Panc1 (cell line): ENCODE measurements at places on chromosomes 11 and 22.

DNA sequence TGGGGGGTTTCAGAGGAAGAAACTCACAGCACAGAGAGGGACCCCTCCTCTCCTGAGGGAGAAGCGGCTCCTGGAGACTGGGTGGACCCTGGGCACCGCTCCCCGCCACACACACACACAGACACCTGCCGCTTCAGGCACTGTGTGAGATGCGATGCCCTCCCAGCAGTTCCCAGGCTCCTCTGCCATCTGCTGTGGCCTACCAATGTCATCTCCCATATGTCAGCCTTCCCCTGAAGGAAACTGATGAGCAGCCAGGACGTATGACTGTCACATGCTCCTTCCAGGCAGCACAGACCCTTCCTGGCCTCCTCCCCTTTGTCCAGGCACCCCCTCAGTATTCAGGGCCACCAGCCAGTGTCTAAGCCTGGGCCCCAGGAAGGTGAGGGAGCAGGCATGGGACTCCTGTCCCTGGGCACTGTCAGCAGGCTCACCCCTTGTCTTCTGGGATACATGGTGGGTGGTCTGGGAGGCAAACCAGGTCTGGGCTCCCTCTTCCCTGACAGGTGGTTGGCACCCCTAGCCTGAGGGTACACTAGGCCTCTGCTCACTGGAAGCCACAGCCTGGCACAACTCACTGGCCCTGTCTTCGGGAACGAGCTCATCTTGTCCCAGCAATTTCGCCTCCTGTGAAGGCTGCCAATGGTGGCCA, 11.8 kb upstream of the BCR start:
- DNase-seq, result no peak

GRCh38 chr22:24153959-24154358, 27.3 kb upstream of the SUSD2 start:
- DNase-seq, result no peak

GRCh38 chr11:116342148-116342547, 430.6 kb downstream of the BUD13 start:
- DNase-seq, result no peak

DNA sequence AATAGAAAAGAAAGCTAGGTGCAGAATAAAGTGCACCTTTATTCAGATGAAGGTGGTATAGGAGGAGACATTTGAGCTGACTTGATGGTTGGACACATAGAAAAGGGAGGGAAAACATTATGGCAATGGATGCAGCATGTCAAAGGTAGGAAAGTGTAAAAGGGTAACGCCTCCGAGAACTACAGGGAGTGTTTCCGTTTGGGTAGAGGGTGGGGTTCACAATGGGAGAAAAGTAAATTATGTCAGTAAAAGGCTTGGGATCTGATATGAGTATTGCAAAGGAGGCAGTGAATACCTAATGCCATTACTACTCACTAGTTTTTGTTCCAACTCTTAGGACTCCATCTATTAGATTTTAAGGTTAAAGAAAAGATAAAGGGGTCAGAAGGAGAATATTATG, 59.5 kb downstream of the FAT3 start:
- DNase-seq, result no peak

GRCh38 chr11:67644042-67644441, 4.5 kb upstream of the TBX10 start:
- no peak for DNase-seq
